ENCODE measurements at places on chromosomes 7 and 10.

DNA sequence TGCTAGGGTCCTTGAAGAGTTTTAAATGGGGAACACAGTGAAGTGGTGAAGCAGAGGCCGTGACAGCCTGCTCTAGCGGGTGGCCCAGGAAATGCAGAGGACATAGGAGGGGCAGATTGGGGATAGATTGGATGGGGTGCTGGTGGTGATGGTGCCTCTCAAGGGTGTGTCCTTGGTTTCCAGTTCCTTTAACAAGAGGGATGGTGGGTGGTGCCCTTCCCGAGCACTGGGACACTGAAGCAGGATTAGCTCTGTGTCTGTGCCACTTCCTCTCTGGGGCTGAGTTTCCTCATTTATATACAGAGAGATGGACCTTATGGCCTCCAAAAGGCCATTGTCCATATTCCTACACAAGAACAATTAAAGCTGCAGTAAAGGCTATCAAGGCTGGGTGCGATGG is 285.5 kb downstream of the TCF7L2 start:
- DNase-seq: no peak

GRCh38 chr10:113691381-113691780 is 11.7 kb downstream of the CASP7 start:
- no peak for DNase-seq

DNA sequence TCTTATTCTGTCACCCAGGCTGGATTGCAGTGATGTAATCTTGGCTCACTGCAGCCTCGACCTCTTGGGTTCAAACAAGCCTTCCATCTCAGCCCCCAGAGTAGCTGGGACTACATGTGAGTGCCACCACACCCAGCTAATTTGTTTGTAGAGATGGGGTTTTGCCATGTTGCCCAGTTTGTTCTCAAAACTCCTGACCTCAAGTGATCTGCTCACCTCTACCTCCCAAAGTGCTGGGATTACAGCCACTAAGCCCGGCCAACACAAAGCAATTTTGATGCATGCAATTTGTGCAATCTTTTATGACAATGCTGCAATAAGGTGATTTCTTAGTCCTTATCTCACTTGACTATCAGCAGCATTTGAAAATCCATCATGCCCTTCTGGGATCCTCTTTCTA is 333.1 kb downstream of the FRMD4A start:
- DNase-seq: no peak

DNA sequence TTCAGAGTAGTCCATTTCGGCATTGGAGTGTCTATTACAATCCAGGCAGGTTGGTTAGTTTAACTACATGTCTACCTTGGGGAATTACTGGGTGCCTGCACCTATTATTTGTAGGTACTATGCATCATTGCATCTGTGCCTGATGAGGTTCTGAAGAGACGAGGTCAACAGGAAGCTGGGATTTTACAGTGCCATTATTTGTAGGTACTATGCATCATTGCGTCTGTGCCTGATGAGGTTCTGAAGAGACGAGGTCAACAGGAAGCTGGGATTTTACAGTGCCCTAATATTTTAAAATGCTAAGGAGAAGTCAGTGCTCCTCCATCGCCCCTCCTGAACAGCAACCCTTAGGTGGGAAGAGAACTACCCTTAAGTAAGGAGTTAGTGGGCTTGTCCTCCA is 41.7 kb downstream of the NPY start:
- no peak for DNase-seq

DNA sequence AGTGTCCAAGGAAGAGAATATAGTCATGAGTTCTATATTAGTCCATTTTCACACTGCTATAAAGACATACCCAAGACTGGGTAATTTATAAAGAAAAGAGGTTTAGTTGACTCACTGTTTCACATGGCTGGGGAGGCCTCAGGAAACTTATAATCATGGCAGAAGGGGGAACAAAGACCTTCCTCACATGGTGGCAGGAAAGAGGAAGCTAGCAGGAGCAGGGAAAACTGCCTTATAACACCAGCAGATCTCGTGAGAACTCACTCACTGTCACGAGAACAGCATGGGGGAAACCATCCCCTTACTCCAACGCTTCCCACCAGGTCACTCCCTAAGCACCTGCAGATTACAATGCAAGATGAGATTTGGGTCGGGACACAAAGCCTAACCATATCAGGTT is 139.0 kb upstream of the ZNF438 start:
- DNase-seq: no peak

DNA sequence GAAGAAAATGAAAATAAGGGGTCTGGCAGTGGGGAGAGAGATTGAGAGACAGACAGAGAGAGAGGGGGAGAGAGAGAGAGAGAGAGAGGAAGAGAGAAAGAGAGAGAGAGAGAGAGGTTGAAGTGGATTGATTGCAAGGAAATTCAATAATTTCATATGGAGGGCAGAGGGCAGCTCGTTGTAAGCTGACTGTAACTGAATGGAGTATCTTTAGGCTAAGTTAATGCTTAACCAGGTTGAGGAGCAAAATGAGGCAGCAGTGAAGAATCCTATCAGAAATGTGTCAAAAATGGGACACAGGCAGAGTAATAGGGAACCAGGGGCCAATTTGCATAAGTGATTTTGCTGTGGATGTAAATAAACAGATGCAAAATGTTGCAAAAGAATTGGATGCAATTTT is 21.0 kb downstream of the BLNK start:
- DNase-seq: no peak

DNA sequence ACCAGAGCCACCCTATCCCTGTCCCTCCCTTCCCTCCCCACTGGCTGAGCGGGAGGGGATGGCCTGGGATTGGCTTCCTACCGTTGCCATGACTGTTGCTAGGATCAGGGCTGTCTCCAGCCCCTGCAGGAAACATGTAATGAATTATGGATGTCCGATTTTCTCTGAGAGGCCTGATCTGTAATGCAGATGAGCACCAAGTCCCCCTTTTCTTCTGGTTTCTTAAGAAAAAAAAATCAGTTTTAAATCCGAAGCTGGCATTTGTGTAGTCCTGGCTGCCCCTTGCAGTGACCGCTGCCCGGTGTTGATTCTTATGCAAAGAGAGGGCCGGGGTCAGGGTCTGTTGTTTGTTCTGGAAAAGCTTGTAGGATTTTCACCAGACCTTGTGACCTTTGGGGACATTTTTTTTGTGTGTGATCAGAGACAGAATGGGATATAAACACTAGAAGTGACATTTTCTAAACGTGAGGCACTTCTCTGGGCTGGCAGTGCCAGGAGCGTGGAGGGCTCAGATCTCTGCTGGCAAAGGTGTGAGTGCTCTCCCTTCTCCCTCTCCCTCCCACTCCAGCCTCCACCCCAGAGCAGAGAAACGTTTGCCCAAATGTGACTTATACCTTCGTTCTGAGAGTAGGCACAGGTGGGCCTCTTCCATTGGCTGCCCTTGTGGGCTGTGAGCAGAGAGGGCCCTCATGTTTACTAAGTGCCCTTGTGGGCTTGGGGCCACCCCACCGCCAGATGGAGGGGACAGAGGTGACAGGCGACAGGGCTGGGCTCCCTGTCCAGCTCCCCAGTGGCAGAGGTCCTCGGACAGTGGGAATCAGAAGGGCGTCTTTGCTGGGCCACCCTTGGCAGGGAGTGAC is 127.5 kb downstream of the DNAJB6 start:
- no peak for DNase-seq

GRCh38 chr7:100949227-100949932 is at the start of gene MUC3A:
Gene MUC3A (plus strand): TSS chr7:100949534. CDS start chr7:100949625, 91 bp downstream.
- no peak for DNase-seq

DNA sequence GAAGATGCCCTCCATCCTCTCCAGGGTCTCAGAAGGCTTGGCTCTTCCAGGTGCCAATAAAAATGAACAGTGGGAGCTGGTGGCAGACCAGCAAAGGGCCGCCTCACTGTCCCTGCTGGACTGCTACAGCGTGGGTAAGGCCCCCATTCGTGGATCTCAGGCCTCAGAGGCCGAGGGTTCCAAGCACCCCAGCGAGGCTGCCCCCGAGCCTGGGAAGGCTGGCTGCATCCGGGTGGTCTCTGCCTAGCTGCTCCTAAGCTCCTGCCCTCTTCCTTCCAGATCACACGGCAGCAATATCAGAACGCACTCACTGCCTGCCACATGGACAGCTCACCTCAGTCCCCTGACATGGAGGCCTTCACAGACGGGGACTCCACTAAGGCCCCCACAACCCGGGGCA is 42.9 kb downstream of the GOT1 start:
- no peak for DNase-seq

All from HTR-8/SVneo (cell line).